ENCODE measurements at places on chromosomes 7 and 10.

DNA sequence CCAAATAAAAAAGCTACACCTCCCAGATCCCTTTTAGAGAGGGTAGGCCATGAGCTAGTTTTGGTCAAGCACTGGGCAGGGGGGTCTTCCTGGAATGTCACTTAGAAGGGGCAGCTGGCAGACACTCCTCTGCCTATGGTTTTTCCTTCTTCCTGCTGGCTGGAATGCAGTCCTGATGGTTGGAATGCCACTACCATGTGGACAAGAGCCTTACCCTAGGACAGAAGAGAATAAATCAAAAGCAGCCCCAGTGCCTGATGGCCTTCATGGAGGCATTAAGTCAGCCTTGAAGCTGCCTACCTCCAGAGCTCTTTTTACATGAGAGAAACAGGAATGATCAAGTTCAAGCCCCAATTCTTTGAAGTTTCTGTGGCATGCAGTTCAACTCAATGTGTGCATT lies 43.5 kb upstream of the SORBS1 start:
- DNase-seq: no peak

- DNase-seq: no peak
Measured at GRCh38 chr7:6015917-6016652, 7.0 kb downstream of the AIMP2 start.

DNA sequence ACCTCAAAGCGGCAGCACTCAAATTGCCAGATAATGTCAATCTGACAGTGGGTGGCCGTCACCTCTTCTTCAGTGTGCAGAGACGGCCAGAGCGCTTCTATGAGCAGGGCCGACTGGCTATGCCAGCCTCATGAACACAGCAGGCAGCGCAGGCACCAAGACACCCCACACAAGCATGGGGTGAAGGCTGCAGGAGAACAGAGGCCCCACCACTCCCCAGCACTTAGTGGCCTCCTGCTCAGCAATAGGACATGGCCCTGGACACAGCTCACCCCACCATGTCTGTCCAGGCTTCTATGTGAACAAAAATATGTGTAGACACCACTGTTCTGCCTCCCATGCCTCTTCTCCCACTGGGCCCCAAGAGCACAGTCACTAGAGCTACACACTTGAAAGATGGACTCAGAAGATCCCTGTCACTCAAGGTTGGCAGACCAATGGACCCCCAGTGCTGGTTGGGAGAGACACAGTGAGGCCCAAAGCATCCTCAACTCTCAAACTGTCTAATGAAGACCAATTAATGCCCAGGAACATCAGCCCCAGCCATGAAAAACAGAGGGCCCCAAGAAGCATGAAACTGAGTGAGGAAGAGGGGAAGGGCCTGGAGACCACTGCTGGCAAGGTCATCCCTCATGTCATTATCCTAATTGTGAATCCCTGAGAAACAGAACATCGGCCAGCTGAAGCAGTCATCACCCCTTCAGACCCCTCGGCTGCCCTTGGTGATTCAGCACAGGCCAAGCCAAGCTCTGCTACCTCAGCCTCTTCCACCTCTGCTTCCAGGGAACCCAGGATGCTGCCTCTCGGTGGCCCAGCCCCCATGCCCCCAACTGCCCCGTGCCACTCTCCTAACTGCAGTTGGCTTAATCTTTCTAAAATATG lies 77.7 kb downstream of the GRID1 start:
- DNase-seq: no peak

- no peak for DNase-seq
Measured at GRCh38 chr7:75650681-75651080, 88.1 kb downstream of the HIP1 start.

DNA sequence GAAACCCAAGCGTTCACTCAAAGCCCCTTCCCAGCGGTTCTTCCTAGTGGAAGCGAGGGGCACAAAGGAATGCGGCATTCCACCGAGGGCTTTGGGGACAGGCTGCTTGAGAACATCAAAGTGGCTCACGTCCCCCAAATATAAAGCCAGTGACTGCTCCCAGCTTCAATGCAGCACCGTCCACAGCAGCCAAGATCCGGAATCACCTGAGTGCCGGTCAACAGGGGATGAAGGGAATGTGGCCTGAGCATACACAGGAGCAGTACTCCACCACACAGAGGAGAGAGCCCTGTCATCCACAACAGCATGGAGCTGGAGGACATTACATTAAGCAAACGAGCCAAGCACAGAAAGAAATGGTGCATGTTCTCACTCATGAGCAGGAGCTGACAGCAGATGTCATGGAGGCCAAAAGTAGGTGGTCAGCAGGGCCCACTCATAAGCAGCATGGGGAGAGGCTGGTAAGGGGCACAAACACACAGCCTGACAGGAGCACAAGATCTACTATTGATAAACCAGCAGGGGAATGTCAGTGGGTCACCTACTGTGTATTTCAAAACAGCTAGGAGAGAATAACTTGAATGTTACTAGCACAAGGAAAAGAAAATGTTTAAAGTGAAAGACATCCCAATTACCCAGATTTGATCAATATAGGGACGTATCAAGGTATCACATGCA lies 79.5 kb downstream of the DIP2C start:
- no peak for DNase-seq

GRCh38 chr10:54826994-54827560 lies 26.0 kb upstream of the PCDH15 start:
- DNase-seq: no peak

- peak; percentile 40 for DNase-seq
Measured at GRCh38 chr7:40680657-40681056, 545.9 kb downstream of the SUGCT start.

- DNase-seq: no peak
Measured at GRCh38 chr10:132641966-132642731, 104.6 kb downstream of the INPP5A start.

DNA sequence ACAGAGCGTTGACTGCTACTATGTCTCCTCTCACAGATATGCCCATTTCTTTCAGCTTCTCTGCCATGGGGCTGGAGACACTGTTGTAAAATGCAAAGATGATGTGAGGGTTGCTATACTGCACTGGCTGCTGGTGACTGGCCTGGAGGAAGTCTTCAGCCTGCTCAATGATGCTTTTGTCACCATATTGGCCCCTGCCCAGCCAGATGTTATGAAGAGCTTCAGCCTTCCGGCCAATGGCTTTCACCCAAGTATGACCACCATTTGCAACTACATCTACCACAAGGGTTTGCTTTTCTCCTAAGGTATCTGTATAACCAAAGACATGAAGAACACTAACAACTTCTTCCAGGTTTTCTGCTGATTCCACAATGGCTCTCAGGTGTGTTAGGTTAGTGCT lies 1.6 kb downstream of the C7orf25 start:
- DNase-seq: no peak

DNA sequence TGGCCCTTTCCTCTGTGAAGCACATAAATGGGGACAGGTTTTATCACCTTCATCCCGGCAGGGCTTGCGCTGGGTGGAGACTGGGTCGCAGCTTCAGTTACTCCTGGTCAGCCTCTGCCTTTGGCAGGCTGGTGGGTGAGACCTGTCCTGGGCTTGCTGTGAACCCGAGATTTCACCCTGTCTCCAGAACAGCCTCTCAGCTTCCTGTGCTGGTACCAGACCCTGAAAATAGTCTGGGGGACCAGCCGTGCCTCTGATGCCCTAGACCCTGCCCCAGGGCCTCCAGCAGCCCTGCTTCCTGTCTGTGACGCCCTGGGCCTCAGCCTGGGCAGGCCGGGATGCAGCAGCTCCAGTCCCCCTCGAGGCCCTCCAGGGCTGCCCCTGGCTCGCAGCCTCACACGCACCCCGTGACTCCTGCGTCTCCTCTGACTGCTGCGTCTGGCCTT lies 13.2 kb upstream of the PWWP2B start:
- no peak for DNase-seq

- no peak for DNase-seq
Measured at GRCh38 chr7:7221599-7222038, 39.3 kb downstream of the C1GALT1 start.

- DNase-seq: no peak
Measured at GRCh38 chr10:86070278-86070677, 296.3 kb downstream of the GRID1 start.

DNA sequence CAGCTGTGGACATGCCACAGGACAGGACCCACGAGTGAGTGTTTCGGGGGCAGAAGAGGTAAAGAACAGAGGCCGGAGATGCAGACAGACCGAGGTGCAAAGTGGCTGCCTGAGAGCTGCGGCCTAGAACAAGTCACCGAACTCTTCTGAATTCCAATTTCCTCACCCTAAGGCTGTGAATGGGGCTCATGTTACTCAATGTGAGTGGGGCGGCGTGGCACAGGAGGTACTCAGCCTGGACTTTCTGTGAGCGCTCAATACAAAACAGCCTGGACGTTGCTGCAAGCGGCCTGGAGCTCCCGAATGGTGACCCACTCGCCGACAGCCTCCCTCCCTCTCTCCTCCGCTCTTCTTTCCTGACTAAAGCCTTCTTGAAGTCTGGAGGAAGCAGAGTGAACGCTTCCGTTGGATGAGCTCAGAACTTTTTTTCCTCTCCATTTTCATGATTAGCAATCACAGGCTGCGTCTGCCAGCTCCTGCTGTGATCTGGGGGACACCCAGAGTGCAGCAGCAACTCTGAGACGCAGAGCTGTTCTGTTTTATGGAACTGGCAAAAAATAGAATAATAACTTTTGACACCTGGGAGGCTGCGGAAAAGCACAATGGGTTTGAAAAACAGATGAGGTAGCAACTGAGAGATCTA lies 108.5 kb downstream of the PTPRN2 start:
- no peak for DNase-seq

DNA sequence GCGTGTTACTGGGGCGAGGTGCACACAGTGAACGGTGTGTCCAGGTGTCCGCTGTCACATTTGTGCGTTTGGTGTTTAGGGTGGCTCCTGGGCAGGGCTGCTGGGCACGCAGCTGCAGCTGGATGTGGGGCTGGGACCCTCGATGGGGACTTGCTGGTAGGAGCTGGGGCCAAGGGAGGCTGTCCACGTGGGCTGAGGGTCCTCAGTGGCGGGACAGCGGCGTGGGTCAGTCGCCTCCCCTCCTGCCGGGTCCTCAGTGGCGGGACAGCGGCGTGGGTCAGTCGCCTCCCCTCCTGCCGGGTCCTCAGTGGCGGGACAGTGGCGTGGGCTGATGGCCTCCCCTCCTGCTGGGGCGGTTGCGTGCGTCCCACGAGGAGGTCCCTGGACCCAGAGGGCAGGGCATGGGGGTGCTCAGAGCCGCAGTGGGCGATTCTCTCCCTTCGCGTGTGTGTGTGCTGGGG lies 68.5 kb downstream of the INPP5A start:
- no peak for DNase-seq

GRCh38 chr10:71337219-71337701 lies 18.2 kb downstream of the SLC29A3 start:
- DNase-seq: no peak

- DNase-seq: no peak
Measured at GRCh38 chr10:118595598-118596425, at the start of gene PRLHR. TSS of gene PRLHR (minus strand) at chr10:118595648. CDS start at chr10:118595244, 404 bp downstream.

DNA sequence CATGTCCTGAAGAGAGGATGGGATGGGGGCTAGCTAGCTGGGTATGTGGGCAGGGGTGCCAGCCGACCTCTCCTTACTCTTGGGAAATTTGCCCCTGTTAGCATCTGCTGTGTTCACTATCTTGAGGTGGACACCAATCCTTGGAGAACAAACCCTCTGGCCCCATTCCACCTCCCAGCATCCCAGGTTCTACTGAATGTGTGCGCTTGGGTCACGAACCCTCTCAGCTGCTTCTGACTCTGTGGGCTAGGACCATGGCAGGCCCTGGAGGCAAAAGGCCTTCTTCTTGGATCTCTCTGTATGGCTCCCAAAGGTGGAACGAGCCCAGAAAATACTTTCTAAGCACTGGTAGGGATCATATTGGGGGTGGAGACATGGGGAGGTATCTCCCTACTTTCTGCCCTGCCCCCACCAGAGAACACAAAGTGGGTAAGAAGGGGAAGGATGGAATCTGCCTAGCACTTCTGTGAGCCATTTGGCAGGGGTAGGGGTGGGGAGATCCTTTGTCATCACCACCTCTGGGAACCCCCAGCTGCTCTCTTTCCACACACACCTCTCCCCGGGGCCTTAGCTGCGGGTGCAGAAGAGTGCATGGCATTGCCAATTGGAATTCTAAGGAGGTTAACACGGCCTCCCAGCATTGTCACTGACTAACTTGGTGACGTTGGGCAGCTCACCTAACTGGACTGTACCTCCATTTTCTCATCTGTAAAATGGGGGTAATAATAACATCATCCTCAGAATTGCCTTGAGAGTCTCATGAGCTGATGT lies 7.7 kb downstream of the UNC5B start:
- no peak for DNase-seq

DNA sequence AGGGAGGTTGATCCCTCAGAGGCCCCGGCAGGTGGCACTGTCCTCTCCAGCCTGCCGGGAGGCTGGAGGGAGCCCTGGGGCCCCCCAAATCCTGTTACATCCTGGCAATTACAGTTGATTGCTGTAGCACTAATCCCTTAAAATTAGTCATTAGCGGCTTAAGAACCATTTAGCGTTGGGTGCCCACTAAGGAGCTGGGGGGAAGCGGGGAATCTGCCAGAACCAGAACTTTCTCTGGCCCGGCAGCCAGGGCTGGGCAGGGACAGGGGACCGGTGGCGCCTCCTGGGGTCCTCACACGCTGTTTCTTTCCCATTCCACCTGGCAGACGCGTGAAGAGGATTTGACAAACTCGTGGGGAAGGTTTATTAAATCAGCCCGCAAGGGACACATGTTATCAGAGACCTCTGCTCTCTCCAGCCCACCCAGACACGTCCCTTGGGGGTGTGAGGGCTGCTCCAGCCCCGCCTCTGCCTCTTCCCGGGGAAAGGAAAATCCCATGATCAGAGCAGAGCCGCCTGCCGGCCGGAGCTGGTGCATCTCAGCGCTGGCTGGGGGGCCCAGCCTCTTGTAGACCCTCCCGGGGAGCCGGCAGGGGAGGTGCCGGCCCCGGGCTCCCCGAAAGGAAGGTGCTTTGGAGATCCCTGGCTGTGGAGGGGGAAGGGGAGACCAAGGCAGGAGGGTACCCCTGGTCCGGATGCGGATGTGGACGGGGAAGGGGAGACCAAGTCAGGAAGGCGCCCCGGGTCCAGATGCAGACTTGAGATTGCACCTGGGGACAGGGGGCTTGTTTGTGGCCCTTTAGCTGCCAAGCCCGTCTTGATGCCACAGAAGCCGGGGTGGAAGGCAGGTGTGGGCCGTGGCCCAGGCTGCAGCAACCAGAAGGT lies 142.7 kb downstream of the ELFN1 start:
- no peak for DNase-seq

- DNase-seq: no peak
Measured at GRCh38 chr10:89789188-89789877, 87.9 kb downstream of the KIF20B start.

DNA sequence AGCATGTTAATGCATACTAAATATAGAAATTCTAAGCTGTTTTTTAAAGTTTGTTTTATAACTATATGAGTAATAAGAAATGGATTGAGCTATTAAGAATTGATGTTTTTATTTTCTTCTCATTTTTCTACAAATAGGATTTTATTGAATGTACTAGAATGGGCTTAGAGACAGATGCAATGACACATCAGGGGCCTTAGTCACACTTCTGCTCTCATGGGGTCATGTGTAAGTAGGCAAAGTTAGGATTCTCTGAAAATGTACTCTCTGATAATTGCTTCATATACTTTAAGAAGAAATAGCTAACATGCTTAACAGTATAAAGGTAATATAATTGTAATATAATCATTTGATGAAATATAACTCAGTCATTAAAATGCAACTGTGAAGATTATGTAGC lies 154.6 kb downstream of the ZNF438 start:
- no peak for DNase-seq

- no peak for DNase-seq
Measured at GRCh38 chr10:74743401-74743800, 83.0 kb upstream of the KAT6B start.

- DNase-seq: no peak
Measured at GRCh38 chr7:1690359-1690958, 20.4 kb downstream of the ELFN1 start.

GRCh38 chr10:45557275-45557905 lies 115.2 kb downstream of the ZFAND4 start:
- DNase-seq: peak; percentile 28

GRCh38 chr10:110634527-110635209 lies 9.5 kb upstream of the RBM20 start:
- no peak for DNase-seq
